Activated T-cell treated with anti-CD3 and anti-CD28 coated beads for 1 hour (primary cell): ENCODE measurements at places on chromosomes 2 and 18.

GRCh38 chr18:77209587-77209986 is 40.1 kb upstream of the GALR1 start:
- no peak for DNase-seq

DNA sequence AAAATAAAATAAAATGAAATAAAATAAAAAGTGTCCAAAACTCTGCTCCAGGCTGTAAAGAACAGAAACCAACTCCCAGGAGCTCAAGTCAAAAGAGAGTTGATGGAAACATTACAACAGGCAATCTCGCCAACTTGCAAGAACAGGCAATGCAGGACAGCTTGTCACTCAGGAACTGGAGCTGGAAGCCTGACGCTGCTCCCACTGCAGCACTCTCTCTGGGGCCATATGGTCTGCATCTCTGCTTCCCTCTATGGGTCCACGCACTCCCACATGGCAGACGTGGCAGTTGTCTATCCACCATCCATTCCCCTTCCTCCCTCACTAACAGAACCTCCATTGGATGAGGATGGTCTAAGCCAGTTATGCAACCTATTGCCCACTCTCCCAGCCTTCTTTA is 23.3 kb upstream of the ARPC2 start:
- DNase-seq = no peak

- no peak for DNase-seq
These were observed 105.3 kb downstream of the GORASP2 start for GRCh38 chr2:171034315-171034714.

- no peak for DNase-seq
These were observed 43.9 kb downstream of the EMX1 start for GRCh38 chr2:72961036-72961720.

DNA sequence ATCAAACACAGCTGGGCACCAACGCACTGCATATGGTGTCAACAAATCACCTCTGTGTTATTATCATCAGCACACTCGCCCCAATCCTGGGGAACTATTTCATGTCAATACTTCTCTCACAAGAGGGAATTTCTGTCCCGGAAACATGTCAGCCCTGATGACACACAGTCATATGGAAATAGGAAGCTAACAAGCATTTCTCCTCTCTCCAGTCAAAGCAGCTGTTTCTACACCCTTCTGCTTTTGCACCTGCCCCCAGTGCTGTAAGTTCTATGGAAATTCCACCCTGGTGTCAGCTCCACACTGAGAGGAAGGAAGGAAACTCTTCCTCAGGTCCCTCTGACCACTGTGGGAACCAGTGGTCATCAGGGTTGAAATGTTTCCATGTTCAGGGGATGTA is 447.6 kb upstream of the ID2 start:
- no peak for DNase-seq

DNA sequence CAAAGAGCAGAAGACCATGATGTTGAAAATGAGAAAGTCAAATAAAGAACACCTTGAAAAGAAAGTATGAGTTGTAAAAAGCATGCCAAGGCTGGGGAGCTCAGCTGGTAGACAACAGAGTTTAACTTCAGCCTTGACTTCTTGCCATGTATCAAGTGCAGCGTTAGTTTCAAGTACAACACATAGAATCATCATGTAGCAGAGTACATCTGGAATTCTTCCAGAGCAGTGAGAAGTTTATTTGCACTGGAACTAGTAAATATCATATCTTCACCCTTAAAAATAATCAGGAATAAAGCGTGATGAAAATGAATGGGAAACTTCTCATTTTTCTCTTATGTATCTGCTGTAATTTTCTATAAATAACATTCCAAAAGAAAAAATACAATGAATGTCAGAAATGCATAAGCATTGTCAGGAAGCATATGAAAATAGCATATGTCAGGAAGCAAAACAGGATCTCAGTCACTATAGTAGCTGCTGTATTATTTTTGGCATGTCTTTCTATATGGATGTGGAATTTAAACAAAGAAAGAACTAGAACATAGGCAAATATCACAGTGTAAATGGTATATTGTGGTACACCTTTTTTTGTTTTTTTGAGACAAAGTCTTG is 10.1 kb upstream of the SULT1C4 start:
- DNase-seq = no peak

DNA sequence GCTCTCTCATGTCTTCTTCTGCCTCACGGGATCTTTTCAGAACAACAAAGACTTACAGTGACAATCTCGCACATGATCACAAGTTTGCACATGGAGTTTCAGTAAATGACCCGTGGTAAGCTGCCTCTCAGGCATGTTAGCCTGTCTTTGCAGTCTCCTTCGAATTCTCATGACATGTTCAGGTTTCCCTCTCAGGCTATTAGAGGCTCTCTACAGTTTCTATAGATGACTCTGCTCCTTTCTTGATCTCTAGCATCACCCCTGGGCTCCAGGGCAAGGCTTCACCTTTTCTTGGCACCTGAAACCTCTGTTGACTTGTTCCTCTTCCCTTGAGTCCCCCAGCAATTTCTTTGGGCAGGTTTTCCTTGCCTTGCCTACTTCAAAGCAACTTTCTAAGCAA is 23.0 kb downstream of the MPP4 start:
- no peak for DNase-seq

DNA sequence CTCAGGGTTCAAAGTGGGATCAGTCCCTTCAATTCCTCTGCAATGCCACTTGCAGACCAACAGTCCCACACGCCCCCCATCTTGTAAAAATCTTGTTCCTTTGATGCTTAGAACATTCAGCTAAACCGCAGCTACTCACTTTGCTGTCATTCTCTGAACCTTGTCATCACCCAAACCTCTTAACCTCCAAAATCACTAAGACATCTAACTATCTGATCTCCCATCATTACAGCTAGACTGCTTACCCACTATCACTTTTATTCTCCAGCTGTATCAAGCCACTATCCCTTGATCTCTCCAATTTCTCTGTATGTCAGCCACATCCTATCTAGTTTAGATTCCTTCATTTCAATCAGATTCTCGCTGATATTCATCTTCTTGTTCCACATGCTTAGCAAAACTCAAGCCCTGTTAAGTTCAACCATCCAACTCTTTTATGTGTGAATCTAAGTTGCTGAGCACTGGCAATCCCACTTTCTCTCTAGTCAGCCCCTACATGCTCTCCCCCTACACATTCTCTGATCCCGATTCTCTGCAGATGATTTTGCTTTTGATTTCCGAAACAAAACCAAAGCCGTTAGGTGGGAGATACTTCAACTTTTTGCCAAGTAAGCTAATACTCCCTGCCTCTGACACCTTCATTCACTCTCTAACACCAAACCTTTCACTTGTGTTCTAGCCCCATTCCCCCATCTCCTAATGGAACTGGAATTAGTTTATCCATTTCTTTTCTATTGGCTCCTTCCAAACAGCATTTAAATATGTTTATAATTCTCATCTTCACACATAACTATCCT is 4.6 kb downstream of the GTF3C2 start:
- DNase-seq = no peak

GRCh38 chr2:68937346-68938055 is 15.2 kb downstream of the GKN2 start:
- no peak for DNase-seq

GRCh38 chr2:109377976-109378375 is 235.8 kb downstream of the SEPTIN10 start:
- DNase-seq = no peak

DNA sequence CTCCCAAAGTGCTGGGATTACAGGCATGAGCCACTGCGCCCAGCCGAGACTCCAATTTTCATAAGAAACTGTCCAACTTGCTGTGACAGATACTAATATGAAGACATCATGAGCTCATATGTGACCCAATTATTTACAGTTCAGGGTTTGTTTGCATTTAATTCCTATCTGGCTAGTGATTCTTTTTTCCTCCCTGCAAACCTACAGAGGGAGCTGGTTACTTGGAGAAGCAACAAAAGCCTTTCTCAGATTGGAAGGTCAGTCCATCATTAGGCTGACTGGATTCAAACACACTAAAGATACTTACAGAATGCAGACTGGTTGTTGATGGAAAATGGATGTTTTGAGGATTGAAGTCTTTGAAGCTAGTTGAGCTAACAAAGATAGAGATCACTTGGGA is 176.4 kb downstream of the ANKRD44 start:
- DNase-seq = no peak

DNA sequence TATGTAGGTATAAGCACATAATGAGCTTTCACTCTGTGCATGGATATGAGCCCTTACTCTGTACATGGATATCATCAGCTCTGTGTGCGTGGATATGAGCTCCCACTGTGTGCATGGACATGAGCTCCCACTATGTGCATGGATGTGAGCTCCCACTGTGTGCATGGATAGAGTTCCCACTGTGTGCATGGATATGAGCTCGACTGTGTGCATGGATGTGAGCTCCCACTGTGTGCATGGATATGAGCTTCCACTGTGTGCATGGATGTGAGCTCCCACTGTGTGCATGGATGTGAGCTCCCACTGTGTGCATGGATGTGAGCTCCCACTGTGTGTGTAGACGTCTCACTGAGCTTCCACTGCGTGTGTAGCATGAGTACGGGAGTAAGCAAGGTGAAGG is 149.3 kb upstream of the ALKAL2 start:
- DNase-seq = no peak

DNA sequence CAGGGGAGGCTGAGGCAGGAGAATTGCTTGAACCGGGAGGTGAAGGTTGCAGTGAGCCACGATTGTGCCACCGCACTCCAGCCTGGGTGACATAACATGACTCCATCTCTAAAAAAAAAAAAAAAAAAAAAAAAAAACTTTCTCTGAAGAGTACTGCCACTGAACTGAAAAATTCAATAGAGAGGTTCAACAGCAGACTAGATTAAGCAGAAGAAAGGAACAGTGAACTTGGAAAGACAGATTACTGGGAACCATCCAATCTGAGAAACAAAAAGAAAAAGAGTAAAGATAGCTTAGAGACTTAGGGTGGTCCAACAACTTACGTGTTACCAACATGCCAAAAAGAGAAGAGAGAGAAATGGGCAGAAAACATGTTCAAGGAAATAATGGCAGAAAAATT is 138.8 kb downstream of the EML6 start:
- DNase-seq = no peak

GRCh38 chr2:184174493-184175104 is 423.7 kb upstream of the ZNF804A start:
- DNase-seq = no peak

- DNase-seq = no peak
These were observed 52.9 kb downstream of the RAB10 start for GRCh38 chr2:26086779-26087178.

GRCh38 chr2:122863532-122863931 is 1108.1 kb downstream of the TSN start:
- DNase-seq = no peak

DNA sequence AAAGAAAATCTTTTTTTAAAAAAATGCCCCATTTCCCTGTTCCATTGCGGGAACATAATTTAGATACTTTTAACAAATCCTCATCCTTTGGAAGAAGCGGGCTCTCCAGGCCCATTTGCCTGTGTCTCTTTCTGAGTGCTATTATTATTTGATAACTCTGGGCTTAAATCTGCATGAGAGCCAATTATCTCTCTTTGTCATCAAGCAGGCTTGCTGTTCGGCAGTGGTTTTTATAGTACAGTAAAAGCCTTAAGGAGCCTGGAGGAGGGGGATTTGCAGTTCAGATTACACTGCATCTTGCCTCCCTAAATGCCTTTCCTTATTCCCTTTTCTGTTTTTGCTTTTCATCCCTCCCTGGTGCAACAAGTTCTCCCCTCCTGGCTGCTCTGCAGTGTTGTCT is 50.6 kb downstream of the CELF4 start:
- DNase-seq = no peak

GRCh38 chr18:52670896-52671295 is 330.9 kb downstream of the DCC start:
- no peak for DNase-seq

GRCh38 chr2:233075141-233075965 is 15.2 kb downstream of the INPP5D start:
- no peak for DNase-seq

- no peak for DNase-seq
These were observed 14.8 kb downstream of the CAD start for GRCh38 chr2:27231921-27232320.

- no peak for DNase-seq
These were observed 25.5 kb upstream of the VIT start for GRCh38 chr2:36670881-36671595.

DNA sequence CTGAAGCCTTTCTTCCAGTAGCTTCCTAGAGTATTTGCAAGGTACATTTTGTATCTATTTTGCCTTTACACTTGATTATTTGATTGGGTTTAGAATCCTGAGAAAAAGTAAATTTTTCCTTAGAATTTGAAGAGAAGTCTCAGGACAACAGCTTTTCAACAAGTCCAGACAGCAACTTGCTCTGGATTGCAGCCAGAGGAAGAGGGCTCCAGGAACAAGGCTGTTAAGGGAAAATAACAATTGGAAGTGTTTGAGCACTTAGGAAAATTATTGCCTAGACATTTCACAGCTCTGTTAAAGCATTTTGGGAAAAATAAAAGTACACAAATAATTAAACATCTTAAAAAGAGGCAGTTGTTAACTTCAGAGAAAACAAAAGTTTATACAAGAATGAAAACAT is 58.3 kb upstream of the RAPGEF4 start:
- no peak for DNase-seq

GRCh38 chr2:64823794-64824193 is 165.4 kb upstream of the SLC1A4 start:
- DNase-seq = no peak

DNA sequence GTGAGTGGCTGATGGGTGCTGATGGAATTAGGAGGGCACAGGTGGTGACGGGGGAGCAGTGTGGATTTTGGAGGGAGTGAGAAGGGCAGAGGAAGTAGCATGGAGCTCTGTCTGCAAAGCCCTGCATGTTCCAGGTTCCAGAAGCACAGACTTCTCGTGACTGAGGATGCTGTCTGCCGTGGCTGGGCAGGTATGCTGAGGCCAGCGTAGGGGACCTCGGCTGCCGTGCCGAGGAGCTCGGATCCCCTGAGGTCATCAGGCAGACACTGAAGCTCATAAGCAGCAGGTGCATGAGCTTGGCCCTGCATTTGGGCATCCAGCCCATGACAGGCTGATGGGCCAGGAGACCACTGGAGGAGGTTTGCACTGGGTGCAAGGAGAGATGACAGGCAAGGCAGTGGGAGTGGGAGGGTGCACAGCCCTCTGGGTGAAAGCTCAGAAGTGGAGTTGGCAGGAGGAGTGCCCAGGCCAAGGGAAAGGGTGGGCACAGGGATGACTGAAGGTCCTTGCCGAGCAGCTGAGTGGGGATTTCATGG is 215.3 kb downstream of the SH3RF3 start:
- DNase-seq = no peak

DNA sequence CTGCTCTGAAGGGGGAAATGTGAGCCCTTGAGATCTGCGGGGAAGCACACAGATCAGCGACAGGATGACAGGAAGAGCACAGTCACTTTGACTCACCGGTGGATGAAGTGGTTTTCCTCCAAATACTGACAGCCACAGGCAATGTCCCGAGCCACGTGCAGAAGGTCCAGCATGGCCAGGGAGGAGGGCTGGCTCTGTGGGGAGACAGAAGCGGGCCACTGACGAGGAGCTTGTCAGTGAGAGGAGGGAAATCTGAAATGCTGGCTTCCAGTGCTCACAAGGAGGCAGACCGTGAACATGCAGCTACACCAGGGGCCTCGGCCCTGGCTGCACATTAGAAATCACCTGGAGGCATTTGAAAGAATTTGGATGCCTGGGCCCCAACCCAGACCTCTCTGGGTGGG is 98.7 kb downstream of the CLIP4 start:
- no peak for DNase-seq

- no peak for DNase-seq
These were observed 54.7 kb downstream of the THADA start for GRCh38 chr2:43541165-43541564.
